ENCODE measurements at places on chromosomes 3 and 15.

- peak; percentile 11 for DNase-seq
Observed at GRCh38 chr3:71989165-71989564, 204.2 kb upstream of the PROK2 start.

GRCh38 chr3:28101705-28102104, 139.7 kb upstream of the CMC1 start:
- DNase-seq, result no peak

DNA sequence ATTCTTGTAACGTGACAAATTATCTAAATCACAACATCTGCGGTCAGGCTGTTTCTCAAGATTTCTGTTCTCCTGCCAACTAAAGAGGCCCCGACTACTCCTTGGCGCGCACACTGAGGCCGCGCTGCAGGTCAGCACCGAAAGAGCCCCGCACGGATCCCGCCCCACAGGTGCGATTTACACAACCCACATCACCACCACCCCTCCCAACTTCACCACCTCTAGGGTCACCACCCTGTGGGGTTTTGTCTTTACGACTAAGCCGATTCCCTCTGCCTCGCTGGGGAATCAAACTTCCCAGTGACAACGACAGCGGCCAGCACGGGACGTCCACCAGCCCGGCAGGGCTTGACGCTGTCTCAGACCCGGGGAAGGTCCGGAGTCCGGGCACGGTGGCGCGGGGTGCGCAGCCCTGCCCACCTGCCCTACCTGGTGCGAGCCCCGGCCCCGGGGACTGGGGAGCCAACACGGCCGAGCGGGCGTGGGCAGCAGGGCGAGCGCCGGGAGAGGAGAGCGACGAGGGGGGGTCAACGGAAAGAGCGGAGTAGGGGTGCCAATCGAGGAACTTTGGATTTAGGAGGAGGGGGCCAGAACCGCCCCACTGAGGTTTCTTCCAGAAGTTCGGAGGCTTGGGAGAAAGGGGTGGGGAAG, 764 bp downstream of the UACA start:
- peak; percentile 80 for DNase-seq

DNA sequence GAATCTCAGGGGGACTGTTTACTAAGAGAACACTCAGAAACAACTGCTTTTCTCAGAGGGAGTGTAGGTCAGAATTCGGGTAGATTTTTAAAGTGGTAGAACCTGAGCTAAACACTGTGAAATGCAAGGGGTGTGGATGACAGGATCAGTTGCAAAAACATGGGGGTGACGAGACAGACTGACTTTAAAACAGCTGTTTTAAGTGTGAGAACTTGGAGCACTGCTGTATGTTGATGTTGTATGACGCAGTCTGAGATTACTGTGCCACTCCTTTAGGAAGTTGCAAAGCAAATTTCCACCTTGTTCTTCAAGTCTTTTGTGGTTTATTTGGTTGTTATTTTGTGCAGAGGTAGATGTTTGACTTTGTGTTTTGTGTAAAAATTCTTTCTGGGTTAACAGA, 36.8 kb upstream of the DIPK2A start:
- no peak for DNase-seq

DNA sequence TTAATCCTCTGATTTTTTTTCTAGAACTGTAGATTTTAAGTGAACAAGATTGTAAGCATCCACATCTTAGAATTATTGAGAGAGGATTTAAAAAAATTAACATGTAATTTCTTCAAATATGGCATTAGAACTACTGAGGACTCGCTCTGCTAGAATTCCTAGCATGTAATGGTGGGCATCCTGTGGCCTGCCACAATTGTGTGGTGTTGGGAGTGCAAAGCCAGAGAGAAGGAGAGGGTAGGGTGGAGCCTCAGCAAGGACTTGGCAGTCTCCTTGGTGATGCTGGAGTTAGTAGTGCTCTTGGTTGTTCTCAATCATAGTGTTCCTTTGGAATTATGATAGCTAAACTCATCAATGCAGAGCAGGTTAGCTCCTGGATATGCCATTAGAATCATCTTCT, 443.9 kb upstream of the TBL1XR1 start:
- no peak for DNase-seq

DNA sequence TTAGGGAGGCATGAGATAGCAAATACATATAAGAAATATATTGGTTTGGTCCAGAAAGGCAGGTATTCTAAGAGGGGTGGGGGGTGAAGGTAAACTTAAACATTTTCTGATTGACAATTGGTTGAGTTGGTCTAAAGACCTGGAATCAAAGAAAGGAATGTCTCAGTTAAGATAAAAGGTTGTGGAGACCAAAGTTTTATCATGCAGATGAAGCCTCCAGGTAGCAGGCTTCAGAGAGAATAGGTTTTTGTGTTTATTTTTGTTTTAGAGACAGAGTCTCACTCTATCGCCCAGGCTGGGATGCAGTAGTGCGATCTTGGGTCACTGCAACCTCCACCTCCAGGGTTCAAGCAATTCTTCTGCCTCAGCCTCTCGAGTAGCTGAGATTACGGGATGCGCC, 80.5 kb downstream of the NPAP1 start:
- no peak for DNase-seq
